ENCODE measurements at places on chromosomes 11 and 22. TPM values are rescaled to one million over a fixed set of nuclear protein-coding genes. Genes with fewer than 3 reads are reported as not detected.

Gene IL10RA
- total RNA-seq: 22.7 TPM

Gene EI24
- 34.7 TPM for total RNA-seq

Gene NEFH
- total RNA-seq: 0.99 TPM

Gene MRPL17
- total RNA-seq: 43.8 TPM

Gene SHISA8
- total RNA-seq: 0.19 TPM

Gene OR10A2
- total RNA-seq: not detected

Gene KLHDC7B
- total RNA-seq: 6.0 TPM

Gene GRAP2
- total RNA-seq: 193 TPM

Gene CARD10
- total RNA-seq: 1.1 TPM

Gene CNTN5
- total RNA-seq: 0.14 TPM

Gene CREB3L1
- total RNA-seq: 1.3 TPM

Gene TRIM34
- total RNA-seq: 15.0 TPM

Gene COMT
- 53.6 TPM for total RNA-seq

Gene TPBGL
- 0.05 TPM for total RNA-seq

Gene ADAMTS8
- 0.14 TPM for total RNA-seq

Gene SEPTIN3
- total RNA-seq: 0.90 TPM

Gene MAPK11
- total RNA-seq: 3.7 TPM

Gene HIC2
- total RNA-seq: 3.2 TPM

Gene SAA4
- total RNA-seq: 0.61 TPM

Gene OR8A1
- not detected for total RNA-seq

Gene GUCD1
- total RNA-seq: 65.9 TPM

Gene RBM4
- 147 TPM for total RNA-seq

Gene RHOD
- 2.8 TPM for total RNA-seq

Gene CCDC73
- total RNA-seq: 0.05 TPM

Gene C11orf86
- not detected for total RNA-seq

Gene FAM111B
- total RNA-seq: 30.9 TPM

Gene FOSL1
- 0.14 TPM for total RNA-seq

Gene KRTAP5-8
- not detected for total RNA-seq

Gene LRRC75B
- 2.6 TPM for total RNA-seq
